Activated gamma-delta T cell treated with anti-CD3 and anti-CD28 coated beads, Interleukin-2, amount 50 U/mL, for 16 hours (primary cell): ENCODE measurements at places on chromosomes 2 and 18.

DNA sequence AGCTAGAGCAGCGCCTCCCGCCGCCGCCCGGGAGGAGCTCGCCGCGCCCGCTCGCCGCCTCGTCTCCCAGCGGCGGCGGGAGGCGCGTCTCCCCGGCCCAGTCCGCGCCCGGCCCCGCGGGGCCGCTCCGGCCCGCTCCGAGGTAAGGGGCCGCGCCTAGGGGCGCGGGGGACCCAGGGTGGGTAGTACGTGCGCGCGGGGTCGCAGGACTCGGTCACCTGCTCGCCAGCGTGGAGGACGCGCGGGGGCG lies 259 bp downstream of the NPAS2 start:
- no peak for DNase-seq

- DNase-seq, result no peak
Measured at GRCh38 chr2:118310681-118311429, 222.6 kb downstream of the INSIG2 start.

- no peak for DNase-seq
Measured at GRCh38 chr2:38201784-38202183, 125.8 kb upstream of the CYP1B1 start.

GRCh38 chr2:170088776-170089175 lies 89.2 kb upstream of the MYO3B start:
- no peak for DNase-seq

DNA sequence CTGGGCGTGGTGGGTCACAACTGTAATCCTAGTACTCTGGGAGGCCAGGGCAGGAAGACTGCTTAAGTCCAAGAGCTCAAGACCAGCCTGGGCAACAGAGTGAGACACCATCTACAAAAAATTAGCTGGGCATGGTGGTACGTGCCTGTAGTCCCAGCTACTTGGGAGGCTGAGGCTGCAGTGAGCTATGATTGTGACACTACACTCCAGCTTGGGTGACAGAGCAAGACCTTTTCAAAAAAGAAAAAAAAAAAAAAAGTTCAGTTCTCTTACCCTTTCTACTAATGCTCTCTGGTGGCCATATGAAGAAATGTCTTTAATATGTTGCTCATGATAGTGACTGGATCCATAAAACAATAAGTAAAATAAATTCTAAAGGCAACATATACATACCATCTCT lies 14.9 kb downstream of the TYW5 start:
- DNase-seq, result no peak

DNA sequence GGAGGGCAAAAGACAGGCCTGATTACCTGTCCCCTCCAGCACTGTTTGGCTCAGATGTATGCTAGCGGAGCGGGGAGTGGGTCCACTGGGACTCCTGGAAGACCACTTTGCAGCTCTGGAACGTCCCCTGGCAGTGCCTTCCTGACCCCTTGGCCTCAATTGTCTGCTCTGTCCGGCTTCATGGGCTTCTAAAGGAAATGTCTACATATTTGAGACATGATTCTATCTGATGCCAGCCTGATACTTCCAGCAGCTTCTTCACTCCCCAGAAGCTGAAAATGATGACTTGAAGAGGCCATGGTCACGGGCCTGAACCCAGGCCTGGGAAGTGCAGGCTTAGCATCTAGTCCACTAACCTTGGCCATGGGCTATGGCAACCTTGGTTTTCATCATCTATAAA lies 112.1 kb downstream of the ACAA2 start:
- DNase-seq, result no peak

GRCh38 chr2:224671731-224672130 lies 44.4 kb downstream of the CCDC195 start:
- no peak for DNase-seq

DNA sequence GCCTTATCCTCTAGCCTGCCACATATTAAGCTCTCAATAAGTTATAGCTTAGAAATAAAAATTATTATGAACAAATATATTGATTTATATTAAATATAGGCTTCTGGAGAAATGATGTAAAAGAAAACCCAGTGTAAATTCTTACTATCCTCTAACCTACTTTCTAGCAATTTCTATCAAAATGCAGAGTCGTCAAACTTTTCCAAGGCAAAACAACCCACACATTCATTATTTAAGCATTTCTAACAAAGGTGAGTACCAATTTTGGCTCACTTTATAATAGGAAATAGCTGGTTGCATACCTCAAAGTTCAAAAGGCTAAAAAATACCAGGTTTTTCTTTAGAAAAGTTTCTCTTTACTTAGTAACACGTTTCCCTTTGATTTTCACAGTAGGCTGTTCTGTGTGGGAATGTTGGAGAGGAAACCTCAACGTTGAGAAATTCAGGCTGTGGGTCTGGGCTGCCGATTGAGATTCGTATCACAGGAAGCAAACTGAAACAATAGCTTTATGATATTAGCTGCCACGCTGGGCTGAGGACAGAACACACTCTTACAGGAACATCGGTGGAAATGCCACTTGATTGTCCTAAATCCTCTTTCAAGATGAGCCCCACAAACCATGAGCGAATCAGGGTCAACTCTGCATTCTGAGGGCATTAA lies 53.0 kb downstream of the EPAS1 start:
- no peak for DNase-seq

DNA sequence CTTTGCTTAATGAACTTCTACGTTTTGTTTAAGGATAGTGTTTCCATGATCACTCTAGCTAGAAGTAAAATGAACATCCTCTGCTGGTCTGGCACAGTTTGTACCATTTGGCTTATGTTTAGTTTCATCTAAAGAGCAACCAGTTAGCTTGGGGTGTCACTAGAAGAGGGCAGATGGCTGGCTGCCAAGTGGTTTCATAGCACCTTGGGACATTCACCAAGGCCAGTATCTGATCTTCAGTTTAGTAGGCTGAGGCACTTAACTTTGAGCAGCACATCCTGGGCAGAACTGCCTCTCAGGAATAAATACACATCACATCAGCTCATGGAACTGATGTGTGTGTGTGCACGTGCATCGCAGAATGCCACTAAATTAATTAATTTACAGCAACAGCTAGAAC lies 68.4 kb downstream of the NXPH2 start:
- DNase-seq, result no peak

DNA sequence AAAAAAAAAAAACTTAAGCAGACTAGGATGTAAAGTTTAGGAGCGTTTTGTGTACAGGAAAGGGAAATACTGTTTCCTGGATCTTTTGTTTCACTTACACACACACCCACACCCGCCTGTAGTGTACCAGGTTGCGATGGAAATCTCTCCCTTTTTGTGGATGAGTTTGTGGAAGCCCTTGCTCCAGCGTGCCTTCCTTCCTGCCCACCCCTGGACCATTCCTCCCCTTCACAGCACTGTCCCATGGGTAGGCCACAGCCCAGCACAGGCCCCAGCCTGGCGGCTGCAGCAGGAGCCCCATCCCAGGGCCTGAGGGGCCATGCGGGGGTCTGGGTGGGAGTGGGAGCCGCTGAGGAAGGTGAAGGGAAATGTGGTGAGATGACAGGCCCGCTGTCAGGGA lies 15.1 kb downstream of the MALL start:
- no peak for DNase-seq
